ENCODE measurements at places on chromosomes 5 and 9.

DNA sequence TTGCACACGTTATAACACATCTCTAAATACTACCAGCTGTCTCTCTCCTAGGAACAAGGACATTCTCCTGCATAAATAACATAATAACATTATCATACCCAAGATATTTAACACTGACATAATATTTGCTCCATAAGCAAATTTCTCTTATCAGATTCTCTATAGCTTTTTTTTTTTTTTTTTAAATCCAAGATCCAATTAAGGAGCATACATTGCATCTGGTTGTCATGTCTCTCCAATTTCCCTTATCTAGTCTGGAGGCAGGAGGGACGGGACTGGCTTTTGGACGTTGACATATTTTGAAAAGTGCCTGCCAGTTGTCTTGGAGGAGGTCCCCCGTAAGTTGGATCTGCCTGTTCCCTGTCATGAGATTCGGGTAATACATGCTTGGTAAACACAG lies 76.6 kb downstream of the RAPGEF1 start:
- DNase-seq, result no peak

DNA sequence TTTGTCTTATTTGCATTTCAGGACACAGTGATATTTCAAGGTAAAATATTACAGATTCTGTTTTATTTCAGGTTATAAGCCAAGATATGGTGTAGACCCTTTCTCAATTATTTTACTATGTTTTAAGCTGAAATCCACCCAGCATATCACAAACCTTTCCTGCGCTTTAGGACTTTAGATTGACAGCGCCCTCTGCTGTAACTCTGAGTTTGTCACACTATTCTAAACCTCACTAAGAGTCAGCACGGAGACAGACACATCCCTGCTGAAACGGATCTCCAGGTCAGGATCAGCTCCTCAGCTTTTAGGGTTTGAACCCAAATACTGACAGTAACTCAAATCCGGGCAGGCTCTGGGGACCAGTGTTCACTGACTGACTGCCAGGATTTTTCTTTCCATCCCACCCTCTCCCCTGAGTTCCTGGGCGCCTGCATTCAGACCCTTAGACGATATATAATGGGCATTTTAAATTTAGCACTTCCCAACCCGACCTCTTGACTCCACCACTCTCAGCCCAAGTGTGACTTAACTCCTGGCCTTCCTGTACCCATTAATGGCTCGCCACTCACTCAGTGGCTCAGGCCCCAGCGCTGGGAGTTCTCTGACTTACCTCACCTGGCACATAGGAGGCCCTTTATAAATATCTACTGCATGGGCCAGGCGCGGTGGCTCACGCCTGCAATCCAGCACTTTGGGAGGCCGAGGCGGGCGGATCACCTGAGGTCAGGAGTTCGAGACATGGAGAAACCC lies 33.5 kb downstream of the TLX3 start:
- DNase-seq, result no peak

DNA sequence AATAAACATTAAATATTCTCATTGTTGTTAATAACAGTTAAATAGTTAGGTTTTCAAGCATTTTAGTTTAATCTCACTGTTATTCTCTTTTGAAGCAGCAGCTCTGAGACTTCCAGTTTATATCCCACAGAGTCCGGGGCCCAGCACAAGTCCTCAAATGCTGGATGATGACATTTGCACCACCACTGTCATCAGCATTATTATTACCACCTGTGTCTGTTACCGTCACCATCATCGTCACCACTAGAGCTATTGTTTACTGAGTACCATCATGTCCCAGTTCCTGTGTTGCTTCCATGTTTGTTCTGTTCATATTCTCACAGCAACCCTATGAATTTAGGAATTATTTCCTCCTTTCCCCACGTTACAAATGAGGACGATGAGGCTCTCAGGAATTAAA lies 169.2 kb upstream of the NR3C1 start:
- no peak for DNase-seq

GRCh38 chr9:124932333-124932732 lies 8.6 kb downstream of the GOLGA1 start:
- no peak for DNase-seq

DNA sequence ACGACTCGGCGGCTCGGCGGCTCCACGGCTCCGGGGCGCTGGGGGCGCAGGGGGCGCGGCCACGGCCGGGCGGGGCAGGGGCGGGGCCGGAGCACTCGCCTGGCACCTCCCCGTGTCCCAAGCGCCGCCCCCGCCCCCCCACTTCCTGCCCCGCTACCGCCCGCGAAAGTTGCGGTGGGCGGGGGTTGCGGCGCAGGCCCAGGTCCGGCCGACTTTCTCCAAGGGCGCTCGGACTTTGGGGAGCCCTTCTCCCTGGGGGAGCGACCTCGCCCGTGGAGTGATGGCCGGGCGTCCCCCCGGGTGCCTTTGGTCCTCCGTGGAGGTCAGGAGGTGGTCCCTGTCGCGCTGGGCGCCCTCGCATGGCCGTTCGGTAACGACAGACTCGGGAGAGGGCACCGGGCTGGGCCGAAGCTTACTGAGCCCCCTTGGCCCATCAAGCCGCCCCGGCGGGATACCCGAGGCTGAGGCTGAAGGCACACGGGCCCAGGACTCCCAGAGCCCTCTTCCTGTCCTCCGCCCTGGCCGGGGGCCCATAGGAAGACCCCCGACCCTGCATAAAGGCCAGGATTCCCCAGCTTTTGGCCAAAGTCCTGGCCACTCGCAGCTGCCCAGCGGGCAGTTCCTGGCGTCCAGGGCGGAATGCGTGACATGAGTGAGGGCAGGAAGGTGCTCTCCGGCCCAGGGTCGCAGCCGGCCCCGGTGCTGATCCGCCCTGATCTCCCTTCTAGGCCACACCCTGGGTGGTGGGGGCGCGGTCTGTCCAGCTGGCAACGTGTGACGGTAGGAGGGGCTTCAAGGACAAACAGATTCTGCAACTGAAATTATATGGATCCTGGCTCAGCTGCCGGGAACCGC lies 883 bp upstream of the VAV2 start:
- peak; percentile 75 for DNase-seq

GRCh38 chr9:15180124-15180523 lies 126.9 kb downstream of the TTC39B start:
- DNase-seq, result no peak

DNA sequence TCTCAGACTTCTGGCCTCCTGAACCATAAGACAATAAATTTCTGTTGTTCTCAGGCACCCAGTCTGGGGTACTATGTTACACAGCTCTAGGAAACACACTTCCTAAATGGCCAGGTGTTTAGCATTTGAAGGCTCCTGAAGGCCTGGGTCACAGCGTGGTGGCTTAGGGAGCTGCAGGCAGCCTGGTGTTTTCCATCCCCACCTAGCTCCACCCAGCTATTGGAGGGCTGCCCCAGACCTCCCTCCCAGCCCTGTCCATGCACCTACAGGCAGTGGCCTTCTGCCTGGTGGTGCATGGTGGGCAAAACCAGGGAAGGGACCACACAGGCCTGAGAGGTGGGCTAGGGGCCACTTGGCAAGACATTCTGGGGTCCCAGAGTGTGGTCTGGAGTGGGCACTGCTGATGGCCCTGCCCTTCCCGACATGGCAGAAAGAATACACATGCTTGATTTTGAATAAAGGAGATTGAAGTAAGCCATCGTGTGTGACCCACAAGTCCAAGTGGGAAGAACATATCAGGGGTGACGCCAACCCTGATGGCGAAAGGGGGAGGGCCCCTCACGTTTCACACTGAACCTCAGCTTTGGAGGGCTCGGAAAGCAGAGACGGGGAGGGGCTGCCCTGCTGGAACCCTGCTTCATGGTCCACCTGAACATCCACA lies 1.3 kb upstream of the SUSD3 start:
- no peak for DNase-seq

DNA sequence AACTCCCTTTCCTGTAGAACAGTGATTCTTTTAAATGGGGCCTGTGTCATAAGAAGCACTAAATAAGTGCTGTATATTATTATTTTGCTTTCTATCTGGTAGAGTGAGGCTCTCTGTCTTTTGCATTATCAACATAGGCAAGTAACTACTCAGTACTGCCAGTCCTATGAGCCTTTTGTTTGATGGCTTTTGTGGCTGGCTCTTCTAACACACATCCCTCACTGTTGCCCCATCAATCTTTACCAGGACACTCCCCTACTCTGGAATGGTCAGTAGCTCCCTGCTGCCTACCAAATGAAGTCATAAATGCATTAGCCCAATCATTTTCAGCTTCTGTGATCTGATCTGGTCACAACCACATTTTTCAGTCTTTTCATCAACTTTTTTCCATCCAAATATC lies 137.6 kb downstream of the INSYN2B start:
- DNase-seq, result no peak

GRCh38 chr5:84821924-84822323 lies 437.2 kb upstream of the EDIL3 start:
- no peak for DNase-seq

GRCh38 chr9:114049441-114050225 lies 28.5 kb downstream of the AMBP start:
- no peak for DNase-seq

DNA sequence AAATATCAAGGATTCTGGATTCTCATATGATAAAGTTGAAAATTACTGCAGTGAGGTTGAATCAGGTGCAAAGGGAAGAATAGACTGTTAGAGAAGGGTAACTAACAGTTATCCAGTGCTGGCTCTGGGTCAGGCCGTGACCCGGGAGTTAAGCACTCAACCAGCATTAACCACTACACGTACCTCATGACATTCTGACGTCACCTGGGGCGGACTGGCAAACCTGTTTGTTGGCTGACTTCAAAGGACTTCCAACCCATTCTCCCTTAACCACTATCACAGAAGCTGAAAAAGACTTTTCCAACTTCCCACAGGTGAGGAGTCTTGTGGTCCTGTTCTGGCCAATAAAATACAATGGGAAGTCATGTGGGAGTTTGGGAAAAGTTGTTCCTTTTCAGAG lies 268.9 kb downstream of the ENC1 start:
- no peak for DNase-seq

DNA sequence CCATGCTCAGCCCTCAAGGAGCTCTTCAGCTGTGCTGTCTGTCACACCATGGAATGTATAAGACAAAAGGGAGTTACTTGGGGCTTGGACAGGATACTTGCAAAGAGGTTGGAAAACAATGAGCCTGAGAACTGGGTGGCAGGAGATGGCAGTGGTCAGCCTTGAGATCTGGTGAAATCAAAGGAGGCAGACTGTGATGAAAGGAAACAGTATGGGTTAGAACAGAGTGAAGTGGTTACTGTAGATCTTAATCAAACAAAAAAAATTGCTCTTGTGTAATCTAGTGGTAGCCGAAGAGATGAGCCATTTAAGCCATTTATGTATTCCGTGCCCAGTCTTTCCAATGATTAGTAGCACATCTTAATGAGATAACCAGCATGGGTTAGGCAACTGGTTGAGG lies 142.2 kb downstream of the SV2C start:
- DNase-seq, result no peak
